ENCODE measurements at places on chromosomes 1 and 21. TPM values are rescaled to one million over a fixed set of nuclear protein-coding genes. Genes with fewer than 3 reads are reported as not detected.

Gene CASQ2
- total RNA-seq, result not detected

Gene SHE
- 0.16 TPM for total RNA-seq

Gene NPHP4
- total RNA-seq, result 3.4 TPM

Gene C1orf167
- not detected for total RNA-seq

Gene LMX1A
- not detected for total RNA-seq

Gene CD101
- 0.19 TPM for total RNA-seq

Gene SUSD4
- 1.1 TPM for total RNA-seq

Gene CHIT1
- total RNA-seq, result not detected

Gene HES3
- not detected for total RNA-seq

Gene ABCD3
- 26.6 TPM for total RNA-seq

Gene TACSTD2
- not detected for total RNA-seq

Gene CLCA1
- not detected for total RNA-seq

Gene GPR89B
- 7.5 TPM for total RNA-seq

Gene AKR7A3
- total RNA-seq, result 0.16 TPM

Gene SH2D1B
- total RNA-seq, result 0.10 TPM

Gene SEC16B
- 0.75 TPM for total RNA-seq

Gene CENPL
- total RNA-seq, result 12.5 TPM

Gene DMBX1
- 0.70 TPM for total RNA-seq

Gene SPRR2A
- not detected for total RNA-seq

Gene KLHDC8A
- 1.1 TPM for total RNA-seq

Gene NEK2
- 43.0 TPM for total RNA-seq

Gene LAD1
- 0.93 TPM for total RNA-seq

Gene LCA5L
- 1.2 TPM for total RNA-seq

Gene KLF17
- 0.67 TPM for total RNA-seq

Gene AKR1A1
- 80.2 TPM for total RNA-seq

Gene SLC5A9
- total RNA-seq, result not detected

Gene PTAFR
- total RNA-seq, result 0.10 TPM

Gene TINAGL1
- total RNA-seq, result 0.51 TPM

Gene C8B
- not detected for total RNA-seq

Gene CNN3
- 63.8 TPM for total RNA-seq

Gene LORICRIN
- total RNA-seq, result not detected

Gene TNNT2
- 0.39 TPM for total RNA-seq

Gene NEGR1
- total RNA-seq, result not detected

Gene RAB29
- 11.1 TPM for total RNA-seq

Gene NLRP3
- total RNA-seq, result not detected

Gene TFF2
- not detected for total RNA-seq

Gene GCSAML
- total RNA-seq, result not detected

Gene CALML6
- 0.49 TPM for total RNA-seq

Gene RGS7
- total RNA-seq, result not detected

Gene ATP1A2
- 0.07 TPM for total RNA-seq

Gene TDRD5
- total RNA-seq, result 0.08 TPM

Gene LMOD1
- total RNA-seq, result not detected

Gene RPL22
- 430 TPM for total RNA-seq

Data from A549 treated with GW870086 at 1 μM for 4 hours (cell line).